ENCODE measurements at places on chromosomes 2 and 18.

- DNase-seq: peak; percentile 82
Observed at GRCh38 chr2:46857871-46858701, 57.5 kb downstream of the MCFD2 start.

- DNase-seq: no peak
Observed at GRCh38 chr2:134218930-134219658, 34.8 kb upstream of the MGAT5 start.

GRCh38 chr18:7668392-7668791 is 101.3 kb downstream of the PTPRM start:
- DNase-seq: no peak

DNA sequence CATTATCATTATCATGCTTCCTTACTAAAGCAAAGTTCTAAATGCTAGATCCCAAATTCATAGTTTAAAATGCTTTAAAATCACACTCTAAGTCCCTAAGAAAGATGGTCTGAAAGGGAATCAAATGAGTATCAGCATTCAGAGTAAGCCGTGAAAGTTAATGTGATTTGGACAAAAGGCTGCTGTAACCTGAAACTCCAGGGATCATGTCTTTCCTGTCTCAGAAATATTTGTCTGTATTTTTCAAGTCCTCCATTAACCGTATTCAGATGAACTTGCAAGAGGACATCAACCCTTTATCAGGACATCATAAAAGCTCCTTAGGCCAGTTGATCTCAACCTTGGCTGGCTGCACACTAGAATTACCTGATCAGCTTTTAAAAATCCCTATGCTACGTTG is 324.3 kb upstream of the PKDCC start:
- peak; percentile 51 for DNase-seq

DNA sequence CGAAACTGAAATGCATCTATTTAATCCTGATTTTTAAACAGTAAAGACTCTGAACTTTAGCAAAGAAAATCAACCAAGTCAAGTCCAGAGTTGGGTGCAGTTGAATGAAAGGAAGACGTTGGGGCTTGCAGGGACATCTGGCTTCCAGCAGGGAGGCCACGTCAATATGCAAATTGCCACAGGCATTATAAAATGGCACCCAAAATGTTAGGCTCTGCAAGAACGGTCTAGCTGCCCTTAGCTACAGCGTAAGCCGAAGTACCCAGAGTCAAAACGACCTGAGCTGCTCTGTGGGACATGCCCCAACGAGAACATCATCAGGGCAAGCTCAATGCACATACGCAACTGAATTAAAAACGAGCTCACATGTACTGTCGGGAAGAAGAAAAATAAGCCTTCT is 30.7 kb downstream of the DOCK10 start:
- no peak for DNase-seq

GRCh38 chr2:39779341-39779851 is 338 bp upstream of the THUMPD2 start:
- no peak for DNase-seq

- DNase-seq: no peak
Observed at GRCh38 chr2:98245491-98245890, 100.8 kb upstream of the CNGA3 start.

DNA sequence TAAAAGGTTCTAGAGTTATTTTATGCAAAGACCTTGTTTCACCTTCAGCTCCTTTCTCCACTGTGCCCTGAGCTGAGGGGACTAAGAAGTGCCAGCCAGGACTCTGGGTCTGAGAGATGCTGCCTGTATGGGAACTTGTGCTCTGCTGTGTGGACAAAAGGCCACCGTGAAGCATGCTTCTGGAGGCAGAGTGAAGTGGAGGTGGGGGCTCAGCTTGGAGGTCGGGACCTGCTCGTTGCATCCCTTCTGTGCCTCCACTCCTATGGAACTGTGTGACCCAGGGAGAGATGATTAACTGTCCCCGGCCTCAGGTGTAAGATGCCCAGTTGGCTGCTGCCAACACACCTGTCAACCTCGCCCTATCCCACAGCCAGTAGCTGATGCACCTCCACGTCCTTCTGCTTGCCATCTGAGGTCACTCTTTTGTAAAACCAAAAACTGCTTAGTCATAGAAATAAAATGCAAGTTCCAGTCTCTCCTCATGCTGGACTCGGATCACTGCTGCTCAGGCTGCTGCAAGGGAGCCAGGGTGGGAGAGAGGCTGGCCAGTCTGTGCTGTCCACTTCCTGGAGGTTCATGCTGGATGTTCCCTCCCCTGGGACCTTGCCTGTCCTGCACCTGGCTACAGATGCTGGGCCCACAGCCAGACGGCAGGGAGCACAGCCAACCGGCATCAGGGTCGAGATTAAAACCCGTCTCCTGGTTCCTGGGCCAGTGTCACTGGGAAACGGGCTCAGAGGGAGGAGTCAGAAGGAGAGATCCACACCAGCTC is 113.2 kb downstream of the ACKR3 start:
- DNase-seq: no peak

DNA sequence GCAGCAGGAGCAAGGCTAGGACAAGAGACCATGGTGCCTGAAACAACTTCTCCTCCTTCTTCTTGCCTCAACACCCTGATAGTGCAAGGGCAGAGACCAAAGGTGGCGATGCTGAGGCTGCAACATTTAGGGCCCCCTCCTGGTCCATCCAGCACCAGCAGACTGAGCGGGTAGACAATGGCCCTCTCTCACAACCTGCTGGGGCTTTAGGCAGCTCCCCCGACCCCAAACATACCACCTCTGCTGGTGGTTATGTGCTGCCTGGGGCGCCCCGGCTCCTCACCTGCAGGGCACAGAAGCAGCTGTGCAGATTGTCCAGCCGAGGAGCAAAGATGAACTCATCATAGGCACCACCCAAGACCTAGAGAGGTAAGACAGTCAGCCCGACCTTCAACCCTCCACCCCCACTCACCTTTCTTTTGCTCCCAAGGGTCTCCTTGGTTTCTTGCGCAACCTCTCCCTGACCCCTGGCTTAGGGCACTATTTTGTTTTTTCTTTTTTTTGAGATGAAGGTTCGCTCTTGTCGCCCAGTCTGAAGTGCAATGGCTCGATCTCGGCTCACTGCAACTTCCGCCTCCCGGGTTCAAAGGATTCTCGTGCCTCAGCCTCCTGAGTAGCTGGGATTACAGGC is 3.5 kb downstream of the DNPEP start:
- DNase-seq: no peak

DNA sequence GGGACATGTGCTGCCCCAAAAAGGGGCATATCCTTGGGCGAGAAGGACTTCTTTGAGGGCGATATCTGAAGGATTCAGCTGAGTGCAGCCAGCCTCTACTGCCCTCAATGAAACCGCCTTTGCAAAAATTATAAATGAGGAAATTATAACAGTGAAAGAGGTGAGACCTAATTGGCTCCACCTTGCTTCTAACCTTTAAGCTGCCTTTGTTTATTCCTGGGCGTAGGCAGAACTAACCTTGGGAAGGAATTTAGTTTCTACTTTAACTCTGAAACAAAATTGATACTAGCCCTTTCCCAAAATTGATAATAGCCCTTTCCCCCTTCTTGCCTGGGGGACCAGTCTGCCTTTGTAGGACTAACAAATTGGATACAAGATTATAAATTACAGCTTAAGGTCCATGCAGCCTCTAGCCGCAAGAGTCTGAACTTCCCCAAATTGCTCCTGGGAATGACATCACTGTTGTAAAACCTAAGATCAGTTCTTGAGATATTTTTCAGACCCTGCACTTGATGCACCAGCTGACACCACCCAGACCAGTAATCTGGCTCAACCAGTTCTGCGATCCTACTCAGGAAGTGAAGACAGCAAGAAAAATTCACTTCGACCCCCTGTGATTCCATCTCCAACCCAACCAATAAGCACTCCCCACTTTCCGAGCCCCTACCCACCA is 36.0 kb upstream of the ASAP2 start:
- DNase-seq: no peak

DNA sequence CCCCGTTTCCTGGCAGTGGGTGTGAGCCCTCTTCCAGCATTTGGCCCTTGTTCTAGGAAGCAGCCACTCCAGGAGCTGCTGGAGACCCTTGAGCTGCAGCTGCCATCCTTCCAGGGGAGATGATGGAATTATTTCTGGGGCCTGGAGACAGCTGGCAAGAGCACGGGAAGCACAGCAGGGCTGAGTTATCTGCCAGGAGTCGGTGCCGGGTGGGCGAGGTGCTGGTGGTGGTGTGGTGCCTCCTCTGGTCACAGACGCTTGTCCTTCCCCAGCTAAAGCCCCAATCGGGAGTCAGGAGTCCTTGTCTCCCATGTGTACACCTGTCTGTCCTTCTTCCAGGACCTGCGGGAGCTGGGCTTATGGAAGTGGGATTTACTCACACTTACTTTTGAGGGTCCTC is 36.0 kb downstream of the DPYSL5 start:
- no peak for DNase-seq

GRCh38 chr2:237524631-237525030 is 37.6 kb downstream of the MLPH start:
- no peak for DNase-seq

GRCh38 chr18:32420084-32420750 is 50.5 kb downstream of the GAREM1 start:
- DNase-seq: no peak

GRCh38 chr2:180177534-180177933 is 170.4 kb upstream of the CWC22 start:
- no peak for DNase-seq

GRCh38 chr2:18604531-18604885 is 15.1 kb upstream of the NT5C1B start:
- no peak for DNase-seq

- no peak for DNase-seq
Observed at GRCh38 chr2:235157746-235158482, 206.1 kb downstream of the SH3BP4 start.

DNA sequence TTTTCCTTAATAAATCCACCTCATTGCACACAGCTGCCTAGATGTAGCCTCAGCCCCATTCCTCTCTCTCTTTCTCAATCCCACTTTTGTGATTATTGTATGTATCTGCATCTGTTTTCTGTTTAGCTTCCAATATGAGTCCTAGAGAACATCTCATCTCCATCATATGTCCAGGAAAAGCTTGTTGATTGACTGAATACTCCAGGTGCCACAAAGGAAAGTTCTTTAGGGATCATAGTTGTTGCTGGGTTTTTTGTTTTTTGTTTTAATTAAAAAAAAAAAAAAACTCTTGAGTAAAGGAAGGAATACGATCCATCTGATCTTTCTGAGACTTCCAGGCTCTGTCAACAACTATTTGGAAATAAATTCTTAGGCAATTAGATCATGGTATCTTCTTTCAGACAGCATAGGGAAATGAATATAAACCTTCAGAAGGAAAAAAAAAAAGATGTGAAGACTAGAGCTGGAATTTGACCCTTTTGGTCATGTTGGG is 42.5 kb downstream of the KIAA2012 start:
- DNase-seq: peak; percentile 86

DNA sequence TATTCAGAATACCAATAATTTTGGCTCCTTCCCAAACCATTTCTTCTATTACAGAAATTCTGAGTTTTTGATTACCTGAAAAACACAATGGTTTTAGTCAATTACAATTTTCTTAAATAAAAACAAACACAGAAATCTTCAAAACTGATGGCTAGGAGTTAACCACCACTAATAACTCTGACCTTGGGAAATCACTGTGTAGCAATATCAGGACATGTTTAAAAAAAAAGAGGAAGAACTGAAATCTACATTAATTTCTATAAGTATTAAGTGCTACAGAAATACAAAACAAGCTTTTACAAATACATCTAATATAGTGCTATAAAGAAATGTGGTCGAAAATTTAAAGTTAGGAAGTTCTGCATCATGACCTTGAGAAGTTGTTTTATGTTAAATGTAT is 14.9 kb downstream of the L3MBTL4 start:
- no peak for DNase-seq

DNA sequence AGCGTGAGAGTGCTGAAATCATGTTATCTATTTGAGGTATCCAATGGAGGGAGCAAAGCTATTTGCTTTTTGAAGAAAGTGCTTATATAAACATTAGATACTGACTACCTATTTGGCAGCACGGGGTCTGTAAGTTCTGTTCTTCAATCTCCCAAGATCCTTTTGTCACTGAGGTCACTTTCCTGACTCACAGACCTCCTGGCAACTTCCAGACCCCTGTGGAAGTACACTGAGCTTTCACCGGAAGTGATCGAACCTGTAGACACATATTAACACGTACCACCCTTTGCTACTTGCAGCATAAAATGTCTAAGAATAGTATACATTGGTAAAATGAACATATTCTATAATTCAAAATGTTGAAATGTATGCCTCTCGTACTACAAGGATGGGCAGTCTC is 452.6 kb upstream of the ST6GAL2 start:
- no peak for DNase-seq

DNA sequence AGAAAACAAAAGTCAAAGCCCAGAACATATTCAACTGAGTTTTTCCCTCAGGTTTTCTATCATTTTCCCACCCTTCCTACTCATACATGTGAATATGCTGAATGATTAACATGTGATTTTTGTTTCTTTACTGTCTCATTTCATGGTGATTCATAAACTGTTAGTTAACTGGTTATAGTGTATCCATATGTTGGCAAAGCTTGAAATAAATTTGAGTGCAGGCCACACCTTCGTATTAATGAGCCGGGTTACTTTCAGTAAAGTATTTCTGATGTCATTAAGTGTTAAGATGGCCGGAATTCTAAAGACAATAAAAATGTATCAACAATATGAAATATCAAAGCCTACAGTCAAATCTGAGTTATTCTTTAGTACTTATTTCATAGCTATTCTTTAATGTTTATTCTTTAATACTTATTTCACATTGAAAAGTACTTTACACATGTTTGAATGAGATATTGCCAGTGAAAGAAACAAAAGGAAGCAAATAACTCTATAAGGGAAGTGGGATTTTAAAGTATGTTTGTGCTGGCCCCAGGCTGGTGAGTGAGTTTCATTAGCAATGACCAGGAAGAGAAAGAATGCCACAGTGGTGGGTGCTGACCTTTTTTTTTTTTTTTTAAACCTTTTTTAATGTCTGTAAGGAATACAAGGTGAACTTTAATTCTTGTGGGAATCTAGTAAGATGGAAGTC is 178.6 kb downstream of the NEDD4L start:
- no peak for DNase-seq

DNA sequence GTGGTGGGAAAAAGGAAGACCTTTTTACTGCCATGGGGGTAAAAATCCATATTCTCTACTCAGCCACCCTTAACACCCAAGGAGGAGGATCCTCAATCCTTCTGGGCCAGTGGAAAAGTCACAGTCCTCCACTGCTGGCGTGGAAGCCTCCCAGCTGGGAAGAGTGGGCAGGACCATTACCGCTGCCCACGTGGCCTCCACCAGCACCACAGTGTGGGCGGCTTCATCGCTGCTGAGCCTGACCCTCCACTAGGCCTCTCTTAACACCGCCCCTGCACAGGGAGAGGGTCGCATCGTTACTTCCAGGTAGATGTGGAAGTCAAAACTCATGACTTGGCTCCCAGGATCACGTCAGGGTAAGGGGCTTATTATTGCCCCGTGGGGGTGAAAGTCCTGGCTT is 656.5 kb downstream of the SUCLG1 start:
- DNase-seq: no peak
